COR-L47 (cell line): ENCODE measurements at places on chromosomes 6 and 20.

DNA sequence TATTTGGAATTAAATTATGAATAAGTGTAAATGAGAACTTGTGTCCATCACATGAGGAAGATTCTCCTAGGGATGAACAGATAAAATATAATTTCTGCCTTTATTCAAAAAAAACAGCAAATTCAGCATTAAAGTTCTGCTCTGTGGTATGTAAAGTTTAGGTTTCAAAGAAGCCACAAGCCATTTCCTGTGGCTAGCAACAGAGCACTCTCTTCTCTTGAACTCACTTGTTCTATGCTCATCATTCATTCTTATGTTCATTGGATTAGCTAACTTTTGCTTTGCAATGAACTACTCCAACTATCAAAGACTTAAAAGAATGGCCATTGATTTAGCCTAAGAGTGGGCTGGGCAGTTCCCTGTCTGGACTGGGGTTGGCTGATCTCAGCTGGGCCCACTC is 20.8 kb upstream of the SNRPB2 start:
- no peak for DNase-seq

- no peak for DNase-seq
These were observed 96.9 kb downstream of the JPH2 start for GRCh38 chr20:44089987-44090674.

DNA sequence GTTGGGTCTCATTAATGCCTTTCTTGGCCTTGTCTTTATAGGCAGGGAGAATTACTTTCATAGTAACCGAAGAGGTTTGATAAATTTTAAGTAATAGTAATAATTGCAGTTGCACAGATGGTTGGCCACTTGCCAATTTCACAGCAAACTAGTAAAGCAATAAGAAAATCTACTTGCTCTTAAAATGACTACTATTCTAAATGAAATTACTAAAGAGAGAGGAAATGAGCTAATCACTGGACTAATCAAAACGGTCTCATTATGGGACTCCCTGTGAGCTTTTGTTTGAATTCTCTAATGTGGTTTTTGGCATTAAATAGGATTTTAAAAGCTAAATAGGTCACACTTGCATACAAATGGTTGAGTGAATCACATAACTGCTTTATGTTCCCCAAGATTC is 227.4 kb upstream of the PLN start:
- DNase-seq, result peak; percentile 41

DNA sequence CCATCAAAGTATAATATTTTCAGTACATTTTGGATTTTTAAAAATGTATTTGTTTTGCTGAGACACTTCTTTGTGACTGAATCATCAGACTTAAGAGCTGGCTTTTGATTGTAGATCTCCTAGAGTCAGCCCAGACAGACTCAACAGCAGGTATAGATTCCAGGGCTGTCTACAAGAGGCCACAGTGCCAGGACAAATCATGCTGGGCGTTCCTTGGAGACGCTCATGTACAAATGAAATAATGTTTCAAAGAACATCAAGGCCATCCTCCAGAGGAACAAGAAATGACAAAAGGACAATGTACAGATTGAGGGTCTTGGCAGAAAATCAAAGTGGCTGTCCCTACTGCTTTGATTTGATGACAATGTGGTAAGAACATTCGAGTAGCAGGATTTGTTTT is 369.3 kb downstream of the GRIK2 start:
- DNase-seq, result no peak

DNA sequence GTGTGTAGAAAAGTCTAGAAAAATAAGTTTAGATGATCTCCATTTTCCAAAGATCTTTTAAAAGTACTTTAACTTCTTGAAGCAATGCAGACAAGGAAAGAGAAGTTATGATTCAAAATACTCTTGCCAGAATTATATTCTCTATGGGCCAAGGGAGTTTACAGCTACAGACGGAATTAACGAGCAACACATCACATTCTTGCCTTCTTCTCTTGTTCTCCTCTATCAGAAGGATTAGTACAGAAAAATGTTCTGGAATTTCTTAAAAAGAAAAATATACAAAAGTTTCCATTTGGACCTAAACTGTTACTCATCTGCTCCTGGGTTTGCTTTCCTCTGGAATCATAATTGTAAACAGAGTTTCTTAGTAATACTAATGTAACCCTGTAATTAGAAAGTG is 284.7 kb upstream of the HSF2 start:
- DNase-seq, result no peak

- no peak for DNase-seq
These were observed 207.2 kb upstream of the ZNF184 start for GRCh38 chr6:27679964-27680694.

DNA sequence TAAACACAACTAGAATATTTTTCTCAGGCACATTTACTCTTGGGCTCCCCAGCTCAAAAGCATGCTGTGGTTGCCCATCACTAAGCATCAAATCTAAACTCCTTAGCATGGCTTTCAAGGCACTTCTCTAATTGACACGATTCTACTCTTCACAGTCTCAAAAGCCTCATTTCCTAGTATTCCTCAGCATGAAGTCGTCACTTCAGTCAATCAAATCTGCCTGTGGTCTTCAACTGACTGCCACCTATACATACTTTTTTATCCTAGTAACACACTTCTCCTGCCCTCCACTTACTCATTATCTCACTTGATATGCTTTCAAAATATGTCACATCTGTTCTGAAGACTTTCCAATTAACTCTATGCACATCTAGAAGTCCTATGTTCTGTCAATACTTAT is 110.3 kb downstream of the TBC1D32 start:
- DNase-seq, result no peak

DNA sequence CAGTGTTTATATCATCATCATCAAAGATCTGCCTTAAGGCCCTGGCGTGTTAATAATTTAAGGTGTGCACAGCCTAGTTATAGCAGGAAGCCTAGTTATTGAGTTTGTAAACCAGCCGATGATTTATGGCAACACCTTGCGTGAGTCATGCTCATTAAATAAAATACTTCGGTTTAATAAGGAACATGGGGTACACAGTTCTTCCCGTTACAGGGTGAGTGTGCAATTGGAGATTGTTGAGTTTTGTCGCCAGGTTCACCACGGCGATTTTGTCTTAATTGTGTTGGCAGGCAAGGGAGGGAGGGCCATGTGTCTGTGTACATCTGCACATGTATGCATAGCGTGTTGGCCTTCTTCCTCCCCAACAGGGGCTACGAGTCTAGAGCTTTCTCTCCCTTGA is 104.0 kb downstream of the TFAP2A start:
- peak; percentile 58 for DNase-seq

DNA sequence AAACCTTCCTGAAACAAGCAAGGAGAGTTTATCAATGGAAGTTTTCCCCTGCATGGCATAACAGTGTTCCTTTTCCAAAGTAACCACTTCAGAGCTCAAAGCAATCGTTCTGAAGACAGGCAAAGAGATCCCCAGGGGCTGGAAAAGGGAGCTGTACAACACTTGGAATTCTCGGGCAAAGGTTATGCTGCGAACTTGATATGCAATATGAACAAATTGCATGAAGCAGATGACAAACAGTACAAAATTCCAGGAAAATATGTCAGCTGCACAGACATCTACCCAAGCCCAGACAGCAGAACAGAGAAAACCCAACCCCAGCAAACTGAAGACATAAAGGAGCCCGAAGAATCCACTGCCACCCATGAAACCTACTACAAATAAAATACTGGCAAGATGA is 18.4 kb downstream of the POPDC3 start:
- no peak for DNase-seq

GRCh38 chr6:106124437-106125430 is 38.6 kb downstream of the PRDM1 start:
- no peak for DNase-seq
